ENCODE measurements at places on chromosomes 16 and 17.
A peak's percentile ranks its signal among the peaks of the same experiment; 100 is the strongest.

GRCh38 chr16:86566601-86566965 lies at the start of gene FOXC2:
TSS of gene FOXC2 (plus strand) at chr16:86566829. CDS start at chr16:86567336, 507 bp downstream.
- peak; percentile 99 for DNase-seq

GRCh38 chr17:33970279-33970678 lies 284.8 kb upstream of the CCL2 start:
- DNase-seq, result no peak

DNA sequence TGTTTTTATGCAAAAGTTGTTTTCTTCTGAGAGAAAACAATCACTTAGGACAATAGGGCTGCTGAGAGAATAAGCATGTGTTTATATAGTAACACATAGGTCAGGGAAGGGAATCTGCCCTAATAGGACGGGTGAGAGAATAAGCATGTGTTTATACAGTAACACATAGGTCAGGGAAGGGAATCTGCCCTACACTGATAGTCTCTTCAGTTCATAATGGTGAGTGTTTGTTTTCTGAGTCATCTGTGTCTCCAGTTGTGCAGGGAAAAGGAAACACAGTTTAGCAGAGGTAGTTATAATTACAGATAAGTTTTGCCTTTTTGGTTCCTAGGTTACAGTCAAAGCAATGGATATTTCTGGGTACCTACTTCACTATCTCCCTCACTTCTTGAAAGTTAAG lies 252.3 kb upstream of the CA10 start:
- DNase-seq, result no peak

DNA sequence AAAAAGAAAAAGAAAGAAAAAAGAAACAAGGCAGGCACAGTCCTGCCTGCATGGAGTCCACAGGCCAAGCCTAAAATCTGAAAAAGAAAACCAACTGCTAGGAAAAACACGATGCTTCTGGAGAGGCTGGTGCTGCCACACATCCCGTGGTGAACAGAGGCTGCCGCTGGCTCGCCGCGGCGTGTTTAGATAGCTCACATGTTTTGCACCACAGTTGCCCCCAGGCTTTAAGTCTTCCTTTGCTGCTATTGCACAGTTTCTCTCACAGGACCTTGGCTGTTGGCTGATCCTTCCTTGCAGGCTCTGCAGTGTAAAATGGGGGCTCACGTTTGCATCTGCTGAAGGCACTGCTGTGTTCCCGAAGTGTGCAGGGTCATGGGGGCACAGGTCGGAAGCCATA lies 8.6 kb downstream of the SLC6A4 start:
- DNase-seq, result no peak

GRCh38 chr17:35548978-35549377 lies 11.5 kb upstream of the SLFN12L start:
- no peak for DNase-seq

- DNase-seq, result peak; percentile 96
Measured at GRCh38 chr17:29613352-29613837, 9.3 kb downstream of the CORO6 start.

DNA sequence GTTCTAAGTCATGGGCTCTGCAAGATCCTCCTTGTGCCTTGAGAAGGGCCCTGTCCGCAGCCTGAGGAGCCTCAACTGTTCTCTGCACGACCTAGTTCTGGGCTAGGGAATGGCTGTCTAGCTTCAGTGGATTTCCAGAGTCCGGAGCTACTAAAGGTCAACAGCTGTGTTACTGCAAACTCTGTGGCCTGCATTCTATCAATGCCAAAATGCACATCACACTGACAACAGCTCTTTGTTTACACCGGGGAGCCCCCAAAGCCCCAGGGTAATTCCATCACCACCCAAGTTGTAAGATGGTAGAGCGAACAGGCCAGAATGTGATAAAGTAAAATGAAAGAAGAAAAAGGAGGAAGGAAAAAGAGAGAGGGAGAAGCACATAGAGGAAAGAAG lies 610.2 kb downstream of the MAF start:
- no peak for DNase-seq

- no peak for DNase-seq
Measured at GRCh38 chr16:79468121-79468552, 132.4 kb downstream of the MAF start.

DNA sequence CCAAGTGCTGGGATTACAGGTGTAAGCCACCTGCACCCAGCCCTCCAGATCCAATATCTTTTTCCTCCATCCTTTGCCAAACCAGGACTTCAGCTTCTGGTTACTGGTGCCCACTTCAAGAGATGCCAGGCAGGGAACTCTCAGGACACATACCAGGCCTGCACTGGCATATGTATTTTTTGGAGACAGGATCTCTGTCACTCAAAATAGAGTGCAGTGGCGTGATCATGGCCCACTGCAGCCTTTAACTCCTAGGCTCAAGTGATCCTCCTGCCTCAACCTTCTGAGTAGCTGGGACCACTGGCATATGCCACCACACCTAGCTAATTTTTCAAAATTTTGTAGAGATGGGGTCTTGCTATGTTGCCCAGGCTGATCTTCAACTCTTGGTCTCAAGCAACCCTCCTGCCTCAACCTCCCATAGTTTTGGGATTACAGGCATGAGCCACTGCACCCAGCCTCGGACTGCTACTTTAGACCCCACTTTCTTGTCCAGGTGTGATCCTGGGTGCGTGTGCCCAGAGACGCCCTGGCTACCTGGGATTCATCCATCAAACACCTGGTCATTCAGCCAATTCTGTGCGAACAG lies 55.8 kb downstream of the BMERB1 start:
- no peak for DNase-seq

All from GM23338 (cell line).